ENCODE measurements at places on chromosomes 16 and 17. TPM values are rescaled to one million over a fixed set of nuclear protein-coding genes. Genes with fewer than 3 reads are reported as not detected.

GRCh38 chr17:50052241-50052796 lies 3.6 kb upstream of the ITGA3 start:
- DNase-seq, result no peak

- DNase-seq, result no peak
These were observed 40.5 kb downstream of the DHRS7B start for GRCh38 chr17:21167303-21167702.

DNA sequence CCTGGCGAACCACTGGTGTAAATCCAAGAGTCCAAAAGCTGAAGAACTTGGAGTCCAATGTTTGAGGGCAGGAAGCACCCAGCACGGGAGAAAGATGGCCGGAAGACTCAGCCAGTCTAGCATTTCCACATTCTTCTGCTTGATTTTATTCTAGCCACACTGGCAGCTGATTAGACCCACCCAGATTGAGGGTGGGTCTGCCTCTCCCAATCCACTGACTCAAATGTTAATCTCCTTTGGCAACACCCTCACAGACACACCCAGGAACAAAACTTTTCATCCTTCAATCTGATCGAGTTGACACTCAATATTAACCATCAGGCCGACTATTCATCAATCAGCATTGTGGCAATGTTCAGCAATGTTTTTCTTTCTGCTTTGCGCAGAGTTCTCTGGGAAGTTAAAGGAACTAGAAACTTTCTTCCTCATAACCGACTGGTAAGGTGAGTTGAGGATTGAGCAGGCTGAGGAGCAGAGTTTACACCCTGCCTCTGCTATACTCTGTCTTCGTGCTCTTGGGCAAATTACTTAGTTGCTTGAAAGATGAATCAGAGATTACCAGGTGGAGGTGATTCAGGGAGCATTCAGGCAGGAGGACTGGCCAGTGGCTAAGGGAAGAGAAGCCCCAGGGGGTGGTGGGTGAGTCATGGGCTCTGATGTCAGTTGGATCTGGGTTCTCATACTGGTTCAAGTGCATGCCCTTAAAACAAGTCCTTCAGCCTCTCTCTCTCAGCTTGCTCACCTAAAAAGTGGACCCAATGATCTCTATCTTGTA lies 28.2 kb upstream of the BRD7 start:
- no peak for DNase-seq

GRCh38 chr17:48385319-48385718 lies 44.7 kb downstream of the SKAP1 start:
- no peak for DNase-seq

CLN3 gene
- 15.3 TPM for total RNA-seq

DNA sequence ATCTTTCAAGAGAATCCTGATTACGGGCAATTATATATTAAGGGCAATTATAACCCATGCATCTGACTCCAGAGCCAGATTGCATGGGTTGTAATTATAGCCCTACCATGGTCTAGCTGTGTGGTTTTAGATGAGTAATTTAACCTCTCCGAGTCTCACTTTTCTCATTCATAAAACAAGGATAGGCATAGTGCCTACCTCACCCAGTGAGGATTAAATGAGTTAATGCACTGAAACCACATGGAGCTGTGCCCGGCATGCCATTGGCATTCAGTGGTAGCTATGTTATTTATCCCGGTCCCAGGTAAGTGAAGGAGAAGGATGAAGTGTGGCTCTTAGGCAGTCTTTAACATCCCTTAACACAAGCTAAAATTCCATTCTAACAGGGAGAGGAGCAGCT lies 6.3 kb downstream of the SNX20 start:
- no peak for DNase-seq

GRCh38 chr16:51407199-51407598 lies 256.1 kb upstream of the SALL1 start:
- DNase-seq, result no peak

SUZ12 gene
- 9.7 TPM for total RNA-seq

DNA sequence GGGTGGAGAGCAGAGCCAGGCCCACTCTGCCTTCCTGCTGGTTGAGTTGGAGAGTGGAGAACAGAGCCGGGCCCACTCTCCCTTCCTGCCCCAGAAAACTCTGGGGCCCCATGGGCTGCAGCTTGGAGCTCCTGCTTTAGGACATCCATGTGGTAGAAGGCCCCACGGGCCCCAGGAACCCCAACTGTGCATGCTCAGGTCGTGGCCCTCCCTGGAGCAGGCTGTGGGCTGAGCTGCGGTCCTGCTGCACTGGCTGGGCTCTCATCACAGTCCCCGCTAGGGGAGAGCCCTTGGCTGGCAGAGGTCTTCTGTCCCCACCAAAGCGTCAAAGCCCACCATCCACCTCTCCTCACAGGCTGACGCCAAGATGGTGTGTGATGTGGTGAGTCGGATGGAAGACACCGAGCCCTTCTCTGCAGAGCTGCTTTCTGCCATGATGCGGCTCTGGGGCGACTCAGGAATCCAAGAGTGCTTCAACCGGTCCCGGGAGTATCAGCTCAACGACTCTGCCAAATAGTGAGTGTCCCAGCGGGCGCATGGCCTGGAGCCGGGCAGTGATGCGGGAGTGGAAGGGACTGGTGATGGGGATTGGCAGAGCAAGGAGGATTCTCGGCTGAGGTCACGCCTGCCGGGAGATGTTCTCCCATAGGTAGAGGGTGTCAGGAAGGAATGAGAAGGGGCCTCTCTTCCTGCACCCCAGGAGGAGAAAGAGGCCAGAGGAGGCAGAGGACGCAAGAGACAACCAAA lies 96.9 kb downstream of the AMFR start:
- DNase-seq, result no peak

SDK2 gene
- total RNA-seq, result 0.46 TPM

DNA sequence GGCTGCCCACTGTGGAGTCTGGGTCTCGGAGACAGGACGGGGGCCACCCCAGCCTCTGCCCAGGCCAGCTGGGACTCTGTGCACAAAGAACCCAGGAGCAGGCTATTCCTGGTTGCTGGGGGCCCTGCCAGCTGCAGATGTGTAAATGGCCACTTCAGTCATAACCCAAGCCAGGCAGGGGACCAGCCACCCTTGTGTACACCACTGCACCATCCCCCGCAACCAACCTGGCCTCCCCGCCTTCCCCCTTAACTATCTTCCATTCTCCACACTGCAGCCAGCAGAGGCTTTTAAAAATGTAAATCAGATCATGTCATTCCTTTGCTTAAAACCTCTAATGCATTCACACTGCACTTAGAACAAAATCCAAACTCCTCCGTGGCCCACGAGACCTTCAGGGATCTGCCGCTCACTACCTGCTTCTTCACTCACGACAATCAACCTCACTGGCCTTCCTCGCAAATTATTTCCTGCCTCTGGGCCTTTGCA lies 28.3 kb downstream of the RTN4RL1 start:
- no peak for DNase-seq

RTN4RL1 gene
- total RNA-seq, result 1.7 TPM

SALL1 gene
- not detected for total RNA-seq

DNA sequence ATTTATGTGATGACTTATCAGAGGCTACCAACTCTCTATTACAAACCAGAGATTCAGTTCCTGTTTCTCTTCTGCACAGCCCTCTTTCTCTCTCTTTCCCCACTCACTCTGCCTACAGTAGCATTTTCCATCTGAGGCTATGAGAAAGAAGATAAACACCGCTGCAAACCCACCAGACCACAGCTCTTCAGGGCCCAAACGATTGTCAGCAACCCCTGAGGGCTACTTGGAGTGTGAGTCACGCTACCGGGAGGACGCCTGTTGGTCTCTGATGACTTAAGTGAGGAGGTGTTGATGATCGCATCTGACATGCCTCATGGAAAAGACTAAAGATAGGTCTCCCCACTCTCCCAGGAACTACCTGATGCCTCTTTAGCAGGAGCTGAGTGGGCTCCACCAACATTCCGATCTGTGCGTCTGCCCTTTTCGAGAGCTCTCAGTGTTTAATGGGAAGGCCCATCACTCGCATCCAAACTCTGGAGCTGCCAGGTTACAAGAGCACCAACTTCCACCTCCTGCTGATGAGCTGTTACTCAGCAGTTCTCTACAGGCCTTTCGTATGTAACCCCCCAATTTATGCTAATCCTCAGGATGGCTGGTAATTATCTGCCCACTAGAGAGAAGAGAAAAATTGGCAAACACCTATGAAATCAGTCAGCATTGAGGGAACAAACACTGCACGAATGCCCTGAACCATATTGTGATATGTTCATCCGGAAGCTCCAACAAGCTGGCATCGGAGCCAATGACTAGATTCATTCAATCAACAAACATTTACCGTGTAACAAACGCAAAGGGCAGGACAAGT lies 9.2 kb downstream of the GRIN2A start:
- no peak for DNase-seq
